ENCODE measurements at places on chromosomes 3 and 15. TPM values are rescaled to one million over a fixed set of nuclear protein-coding genes. Genes with fewer than 3 reads are reported as not detected.

LRRC31 gene
- not detected for total RNA-seq

BTBD1 gene
- 80.0 TPM for total RNA-seq

KCNMB3 gene
- total RNA-seq, result not detected

SLC6A1 gene
- not detected for total RNA-seq

PODXL2 gene
- 5.7 TPM for total RNA-seq

TERB2 gene
- not detected for total RNA-seq

DAZL gene
- not detected for total RNA-seq

SNX22 gene
- total RNA-seq, result 6.3 TPM

SLC22A13 gene
- total RNA-seq, result 0.47 TPM

CACNA1D gene
- 1.1 TPM for total RNA-seq

THUMPD3 gene
- 79.5 TPM for total RNA-seq

CFAP92 gene
- 3.6 TPM for total RNA-seq

LRRC2 gene
- not detected for total RNA-seq

IMPG2 gene
- 0.20 TPM for total RNA-seq

ANKRD63 gene
- total RNA-seq, result 0.89 TPM

SNURF gene
- 0.44 TPM for total RNA-seq

LYSMD2 gene
- 10.8 TPM for total RNA-seq

ISY1 gene
- 43.6 TPM for total RNA-seq

USP4 gene
- 31.7 TPM for total RNA-seq

LRIG1 gene
- 3.1 TPM for total RNA-seq

UQCC5 gene
- total RNA-seq, result 14.1 TPM

CLDN18 gene
- 0.17 TPM for total RNA-seq

ALPK3 gene
- 2.0 TPM for total RNA-seq

All from HCT116 (cell line).